ENCODE measurements at places on chromosomes 12 and 14.

DNA sequence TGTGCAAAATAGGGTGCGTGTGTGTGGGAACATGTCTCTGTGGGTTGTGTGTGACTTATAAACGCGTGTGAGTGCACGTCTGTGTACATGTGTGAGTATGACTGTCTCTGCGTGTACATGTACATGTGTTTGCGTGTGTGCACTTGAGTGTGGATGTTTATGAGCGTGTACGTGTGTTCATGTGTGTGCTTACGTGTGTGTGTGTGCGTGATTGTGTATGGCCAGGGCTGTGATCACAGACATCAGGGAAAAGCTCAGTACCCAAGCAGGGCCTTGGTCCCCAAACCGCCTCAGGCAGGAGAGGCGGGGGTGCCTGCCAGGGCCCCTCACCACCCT lies 326.3 kb upstream of the DIO3 start:
- DNase-seq, result no peak

DNA sequence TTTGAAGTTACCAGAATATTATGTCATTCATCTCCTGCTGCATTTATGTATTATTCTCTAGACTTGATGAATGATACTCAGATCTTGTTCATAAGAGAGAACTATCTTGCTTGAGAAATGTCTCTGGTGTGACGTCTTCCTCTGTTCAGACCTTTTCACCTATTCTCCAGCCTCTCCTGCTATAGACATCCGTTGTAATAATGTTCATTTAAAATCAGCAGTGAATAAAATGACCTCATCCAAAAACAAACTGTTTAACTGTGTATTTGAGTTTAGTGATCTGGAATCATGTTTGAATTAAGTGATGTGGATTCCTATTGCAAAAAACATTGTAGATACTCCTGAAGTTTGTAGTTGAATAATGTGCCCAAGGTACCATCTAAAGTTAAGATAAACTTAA lies 487.1 kb downstream of the PCNX1 start:
- no peak for DNase-seq

DNA sequence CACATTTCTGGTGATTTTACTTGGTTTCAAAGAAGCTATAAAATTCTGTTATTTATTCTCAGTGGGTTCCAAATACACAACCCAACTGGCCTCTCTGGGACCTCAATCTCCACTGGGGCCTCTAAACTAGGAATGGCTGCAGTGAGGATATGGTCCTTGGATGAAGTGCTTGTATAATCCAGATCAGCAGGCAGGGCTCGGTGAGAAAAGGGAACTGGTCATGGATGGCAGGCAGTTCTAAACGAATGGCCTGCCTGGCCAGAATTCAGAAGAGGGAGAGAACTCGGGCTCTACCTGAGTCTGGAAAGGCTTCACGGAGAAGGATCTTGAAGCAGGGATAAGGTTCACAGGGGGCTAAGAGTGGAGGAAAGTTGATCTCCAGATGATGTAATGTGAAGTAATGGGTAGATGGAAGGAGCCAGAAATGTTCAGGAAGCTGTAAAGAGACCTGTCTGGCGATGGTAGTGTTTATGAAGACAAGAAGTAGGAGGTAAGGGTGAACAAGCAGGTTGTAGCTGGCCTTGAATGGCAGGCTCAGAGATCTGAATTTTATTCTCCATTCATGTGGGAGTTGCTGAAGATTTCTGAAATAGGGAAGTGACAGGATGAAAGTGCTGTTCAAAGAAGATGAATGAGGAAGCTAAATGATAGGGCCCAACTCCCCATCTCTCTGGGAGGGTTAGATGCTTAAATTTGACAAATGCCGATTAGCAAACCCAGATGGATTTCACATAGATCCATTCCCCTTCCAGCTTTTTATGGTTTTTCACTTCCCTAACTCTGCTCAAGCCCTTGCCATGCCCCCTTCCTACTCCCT lies 31.5 kb upstream of the ANO6 start:
- DNase-seq, result no peak

DNA sequence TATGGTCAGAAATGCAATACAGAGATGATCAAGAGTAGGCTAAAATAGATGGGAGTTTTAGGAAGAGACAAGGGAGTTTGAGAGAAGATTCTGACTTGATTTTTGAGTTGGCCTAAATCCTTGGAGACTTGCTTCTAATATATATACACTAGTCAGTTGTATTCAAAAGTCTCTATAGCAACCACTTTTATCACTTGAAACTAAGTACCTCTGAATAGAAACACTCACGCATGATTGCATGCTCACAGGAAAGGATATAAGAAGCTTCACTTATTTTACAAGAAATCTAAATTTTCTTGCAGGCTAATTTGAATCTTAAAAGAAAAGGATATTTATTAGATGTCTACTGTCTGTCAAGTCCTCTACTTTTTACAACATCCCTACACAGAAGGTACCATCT lies 316.8 kb downstream of the SNAPC1 start:
- DNase-seq, result no peak

- DNase-seq, result no peak
These were observed 12.3 kb upstream of the KRT73 start for GRCh38 chr12:52630599-52631200.

All from urothelium cell line (cell line).